ENCODE measurements at places on chromosomes 2 and 18.

GRCh38 chr2:239440511-239440959, 39.7 kb upstream of the HDAC4 start:
- DNase-seq: no peak

GRCh38 chr2:98912957-98913915, 22.8 kb downstream of the CRACDL start:
- DNase-seq: peak; percentile 32

DNA sequence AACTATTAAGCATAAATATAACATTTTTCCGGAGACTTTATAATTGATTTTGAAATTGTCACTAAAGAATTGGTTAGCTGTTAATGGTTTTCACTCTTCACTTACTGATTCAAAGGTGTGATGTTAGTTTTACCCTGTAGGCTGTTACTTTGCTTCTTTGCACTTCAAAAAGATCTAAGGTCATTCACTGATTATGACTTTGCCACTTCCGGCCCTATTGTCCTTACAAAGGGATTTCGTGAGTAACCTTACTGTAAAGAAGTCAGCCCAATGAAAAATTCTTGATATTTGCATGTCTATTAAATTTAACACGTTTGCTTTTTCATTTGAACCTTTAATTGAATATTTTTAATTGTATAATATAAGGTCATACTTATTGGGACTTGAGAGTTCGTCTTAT, 61.4 kb downstream of the GREB1L start:
- DNase-seq: no peak

DNA sequence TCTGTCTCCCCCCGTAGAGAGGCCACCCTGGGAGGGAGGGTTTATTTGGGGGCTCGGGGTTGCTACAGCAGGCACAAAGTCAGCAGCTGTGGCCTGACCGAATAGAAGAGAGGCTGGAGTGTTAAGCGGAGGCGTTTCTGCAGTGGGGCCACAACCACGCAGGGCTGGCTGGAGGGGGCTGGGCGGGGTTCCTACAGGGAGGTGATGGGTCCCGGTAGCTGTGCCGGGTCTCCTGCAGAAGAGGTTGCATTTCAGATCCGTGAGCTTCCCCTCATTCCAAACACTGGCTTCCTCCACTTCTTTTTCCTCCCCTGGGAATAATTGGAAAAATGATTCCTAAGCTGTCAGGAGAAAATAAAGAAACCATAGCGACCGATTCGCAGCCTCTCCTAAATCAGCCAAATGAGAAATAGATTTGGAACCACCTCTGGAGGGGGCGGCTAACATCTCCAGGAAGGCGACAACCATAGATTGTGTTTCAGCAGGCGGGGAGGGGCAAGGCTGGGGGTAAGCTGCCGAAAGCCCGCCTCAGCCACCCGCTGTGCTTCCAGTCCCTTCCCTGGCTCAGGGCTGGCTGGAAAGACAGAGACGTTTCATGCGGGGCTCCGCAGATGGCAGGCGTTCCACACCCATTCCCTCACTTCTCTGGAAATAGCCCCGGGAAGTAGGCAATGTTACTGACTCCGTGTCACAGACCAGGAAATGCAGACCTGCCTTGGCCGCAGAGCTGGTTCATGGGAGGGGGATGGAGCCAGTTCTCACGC, 85.6 kb upstream of the TAF1B start:
- DNase-seq: no peak

DNA sequence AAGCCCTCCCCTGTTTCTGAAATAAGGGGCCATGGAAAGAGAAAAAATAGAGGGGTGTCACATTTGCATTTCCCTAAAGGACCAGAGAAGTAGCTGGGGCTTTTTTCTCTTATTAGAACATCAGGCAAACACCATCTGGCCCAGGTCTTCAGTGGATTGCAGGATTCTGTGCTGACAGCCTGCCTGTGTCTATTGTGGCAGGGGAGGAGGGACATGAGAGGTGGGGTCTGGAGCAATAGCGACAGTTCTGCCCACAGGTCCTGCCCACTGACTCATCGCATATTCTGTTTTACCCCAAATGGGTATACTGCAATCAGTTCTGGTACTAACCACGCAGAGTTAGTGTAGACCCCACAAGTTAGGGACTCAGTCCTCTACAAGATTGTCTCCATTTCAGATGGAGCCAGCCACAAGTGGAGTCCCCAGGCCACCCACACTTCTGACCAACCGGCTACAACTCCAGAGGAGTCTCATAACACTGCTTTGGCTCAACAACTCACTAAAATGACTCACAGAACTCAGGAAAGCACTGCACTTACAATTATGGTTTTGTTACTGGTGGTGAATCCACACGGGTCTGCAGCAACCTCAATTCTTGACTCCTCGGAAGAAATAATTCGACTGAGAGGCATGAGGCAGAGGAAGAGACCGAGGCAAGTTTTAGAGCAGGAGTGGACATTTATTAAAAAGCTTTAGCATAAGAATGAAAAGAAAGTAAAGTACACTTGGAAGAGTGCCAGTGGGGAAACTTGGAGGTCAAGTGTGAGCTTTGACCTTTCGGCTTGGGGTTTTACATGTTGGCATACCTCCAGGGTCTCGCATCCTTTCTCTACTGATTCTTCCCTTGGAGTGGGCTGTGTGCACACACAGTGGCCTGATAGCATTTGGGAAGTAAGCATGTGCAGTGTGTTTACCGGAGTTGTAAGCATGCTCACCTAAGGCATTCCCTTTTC, 146.4 kb upstream of the SPATS2L start:
- no peak for DNase-seq

- DNase-seq: no peak
Observed at GRCh38 chr2:118032169-118033013, 18.5 kb upstream of the CCDC93 start.

DNA sequence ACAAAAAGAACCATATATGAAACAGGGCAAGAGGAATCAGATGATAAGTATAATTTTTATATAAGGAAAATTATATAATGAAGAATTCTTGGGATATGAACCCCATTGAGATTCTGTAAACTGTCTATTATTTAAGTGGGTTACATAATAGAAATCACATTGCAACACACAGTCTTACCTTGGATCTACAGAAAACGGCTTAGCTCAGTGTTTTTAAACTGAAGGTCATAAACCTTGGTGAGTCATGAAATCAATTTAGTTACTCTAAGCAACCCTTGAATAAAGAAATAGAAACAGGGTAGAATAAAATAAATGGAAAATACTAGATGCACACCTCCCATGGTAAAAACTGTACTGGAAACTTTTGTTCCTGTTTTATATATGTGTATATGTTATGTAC, 50.7 kb downstream of the METTL8 start:
- DNase-seq: no peak

DNA sequence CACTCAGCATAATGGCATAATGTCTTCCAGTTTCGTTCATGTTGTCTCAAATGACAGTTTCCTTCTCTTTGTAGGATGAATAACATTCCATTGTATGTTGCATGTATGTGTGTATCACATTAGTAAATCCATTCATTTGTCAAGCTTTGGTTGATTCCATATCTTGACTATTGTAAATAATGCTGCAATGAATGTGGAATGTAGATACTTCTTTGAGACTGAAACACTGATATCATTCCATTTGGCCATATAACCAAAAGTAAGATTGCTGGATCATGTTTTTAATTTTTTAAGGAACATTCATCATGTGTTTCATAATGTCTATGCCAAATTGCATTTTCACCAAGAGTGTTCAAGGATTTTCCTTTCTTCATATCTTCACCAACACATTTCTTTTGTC, 1711.4 kb upstream of the PIK3C3 start:
- no peak for DNase-seq

DNA sequence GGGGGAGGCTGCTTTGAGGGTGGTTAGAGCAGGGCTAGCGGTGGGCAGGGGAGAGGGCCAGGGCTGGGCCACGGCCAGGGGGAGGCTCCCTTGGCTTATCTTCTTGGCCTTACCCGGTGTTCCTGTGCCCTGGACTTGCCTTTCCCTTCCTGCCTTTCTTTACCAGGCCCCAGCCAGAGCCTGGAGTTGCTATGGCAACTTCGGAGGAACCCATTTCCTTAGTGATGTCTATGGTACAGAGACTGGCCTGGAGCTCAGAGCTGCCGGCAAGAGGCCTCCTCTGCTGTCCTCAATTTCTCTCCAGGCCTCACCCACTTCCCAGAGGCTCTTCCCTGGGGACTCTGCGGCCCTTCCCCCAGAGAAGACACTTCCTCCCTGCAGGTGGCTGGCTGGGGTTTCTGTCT, 11.5 kb downstream of the SPEG start:
- no peak for DNase-seq

DNA sequence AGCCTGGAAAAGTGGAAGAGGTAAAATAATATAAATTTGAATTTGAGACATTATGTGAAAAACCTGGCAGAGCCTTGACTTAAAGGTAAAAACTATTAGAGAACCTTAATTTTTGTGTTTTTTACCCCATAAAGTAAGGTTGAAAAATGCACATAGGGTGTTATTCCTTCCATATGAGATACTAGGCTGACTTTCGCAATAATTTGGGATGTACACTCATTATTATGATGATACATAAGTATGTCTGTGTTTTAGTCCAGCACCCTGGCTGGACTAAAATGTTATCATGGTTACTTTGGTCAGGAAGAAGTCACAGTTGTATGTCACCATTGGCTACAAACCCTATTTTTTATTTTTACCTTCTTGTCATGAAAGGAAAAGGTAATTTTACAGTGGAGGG, 19.8 kb downstream of the NEMP2 start:
- peak; percentile 24 for DNase-seq

DNA sequence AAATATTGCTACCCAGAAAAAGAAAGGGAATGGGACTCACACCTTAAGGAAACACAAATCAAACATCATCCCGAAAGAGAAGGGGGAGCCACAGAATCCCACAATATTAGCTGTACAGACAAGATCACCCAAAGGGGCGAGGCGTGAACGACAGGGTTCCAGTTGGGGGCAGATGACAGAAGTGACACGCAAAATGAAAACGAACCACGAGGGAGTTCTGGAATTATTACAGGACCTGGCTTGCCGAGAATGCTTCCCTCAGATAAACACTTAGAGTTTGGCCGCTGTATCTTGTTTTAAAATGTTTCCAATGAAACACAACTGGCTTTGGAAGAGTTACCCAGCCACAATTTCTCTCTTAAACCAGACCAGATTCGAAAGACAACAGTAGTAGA, 60.4 kb downstream of the C2orf76 start:
- DNase-seq: no peak

- no peak for DNase-seq
Observed at GRCh38 chr2:105364436-105365139, 27.2 kb downstream of the C2orf49 start.

DNA sequence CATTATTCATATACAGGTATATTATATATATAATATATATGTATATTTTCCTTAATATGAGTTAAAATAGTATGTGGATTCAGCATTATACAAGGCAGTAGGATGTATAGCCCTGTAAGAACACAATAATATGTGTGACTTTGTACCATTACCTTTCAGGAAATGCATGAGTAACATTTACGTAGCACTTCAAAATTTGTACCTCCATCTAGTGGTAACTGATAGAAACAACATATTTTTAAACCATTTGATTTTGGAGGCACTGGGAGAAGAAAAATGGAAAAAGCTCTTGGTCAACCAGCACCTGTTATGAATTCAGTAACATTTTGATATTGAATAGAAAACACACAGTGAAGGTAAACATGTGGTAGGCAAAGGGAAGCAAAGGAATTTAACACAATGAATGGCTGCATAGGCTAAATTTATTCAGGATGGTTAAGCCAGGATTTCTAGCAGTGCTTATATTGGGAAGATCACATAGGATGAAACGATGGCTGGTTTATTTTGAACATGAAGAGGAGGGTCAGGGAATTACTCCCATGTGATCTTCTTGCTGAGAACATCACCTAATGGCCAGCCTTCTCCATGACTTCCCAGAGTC, 565.5 kb downstream of the CCDC85A start:
- DNase-seq: no peak

DNA sequence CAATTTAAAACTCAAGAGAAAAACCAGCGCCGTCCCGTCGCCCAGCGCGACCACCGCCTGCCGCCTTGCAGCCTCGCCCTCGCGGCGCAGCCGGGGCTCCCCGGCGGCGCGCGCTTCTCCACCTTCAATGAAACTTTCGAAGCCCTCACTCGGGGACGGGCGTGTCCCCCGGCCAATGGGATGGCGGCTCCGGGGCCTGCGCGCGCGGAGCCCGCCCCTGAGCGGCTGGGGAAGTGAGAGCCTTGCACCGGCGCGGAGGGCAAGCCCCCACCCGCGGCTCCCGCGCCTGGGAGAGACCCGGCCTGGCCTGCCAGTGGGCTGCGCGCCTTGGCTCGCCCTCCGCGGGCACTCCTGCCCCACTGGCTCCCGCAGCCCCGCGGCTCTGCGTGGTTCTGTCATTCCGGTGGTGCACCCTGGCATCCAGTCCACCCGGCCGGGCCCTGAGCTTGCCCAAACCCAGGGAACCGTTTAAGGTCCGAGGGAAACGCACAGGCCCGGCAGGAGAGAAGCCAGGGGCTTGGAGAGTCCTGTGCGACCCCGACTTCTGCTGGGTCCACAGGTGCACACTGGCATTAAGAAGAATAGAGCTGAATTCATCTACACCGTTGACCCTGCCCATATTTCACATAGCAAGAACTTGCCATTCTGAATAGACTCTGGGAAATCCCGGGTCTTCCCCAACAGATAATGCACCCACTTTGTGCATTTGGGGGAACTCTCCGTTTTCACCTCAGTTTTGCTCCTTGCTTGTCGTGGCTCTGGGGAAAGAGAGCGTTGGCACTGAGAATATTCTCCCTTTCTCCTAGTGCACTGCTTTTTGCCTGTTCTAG, at the start of gene PIEZO2:
PIEZO2 (minus strand) TSS at position 129 of the 830 bp plus-strand sequence. CDS start 981 bp downstream, outside the sequence.
- no peak for DNase-seq

DNA sequence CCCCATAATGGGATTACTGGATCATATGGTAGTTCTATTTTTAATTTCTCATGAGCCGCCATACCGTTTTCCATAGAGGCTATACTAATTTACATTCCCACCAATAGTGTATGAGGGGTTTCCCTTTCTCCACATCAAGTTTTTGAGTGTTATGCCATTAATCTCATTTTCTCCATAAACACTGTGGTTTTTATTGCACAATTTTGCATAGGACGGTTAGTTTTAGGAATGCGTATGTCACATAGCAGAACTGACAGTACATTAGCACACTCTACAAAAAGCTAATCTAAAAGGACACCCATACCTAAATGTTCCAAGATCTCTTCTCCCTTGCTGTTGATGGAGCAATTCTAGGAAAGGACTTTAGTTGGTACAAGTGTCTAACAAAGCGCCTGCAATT, 32.5 kb downstream of the DARS1 start:
- DNase-seq: no peak
